ENCODE measurements at places on chromosomes 3 and 15.

DNA sequence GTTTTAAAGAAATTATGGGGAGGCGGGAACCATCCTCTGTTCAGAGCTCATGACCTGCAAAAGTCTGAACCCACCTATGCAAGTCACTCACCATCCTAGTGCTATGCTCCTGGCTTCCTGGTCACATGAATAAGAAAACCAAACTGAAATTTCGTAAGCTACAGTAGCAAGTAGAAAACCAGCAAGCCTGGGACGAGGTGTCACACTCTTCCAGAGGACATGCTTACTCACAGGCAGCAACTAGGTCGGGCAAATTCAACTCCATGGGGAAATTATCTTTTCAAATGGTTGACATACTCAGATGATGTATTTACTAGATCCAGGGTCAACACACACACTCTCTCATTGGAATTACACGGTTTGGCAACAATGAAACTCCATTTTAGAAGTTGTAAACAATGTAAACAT, 31.3 kb downstream of the LDHAL6B start:
- DNase-seq, result no peak

- DNase-seq, result peak; percentile 10
Measured at GRCh38 chr15:44593042-44593736, 56.2 kb downstream of the EIF3J start.

DNA sequence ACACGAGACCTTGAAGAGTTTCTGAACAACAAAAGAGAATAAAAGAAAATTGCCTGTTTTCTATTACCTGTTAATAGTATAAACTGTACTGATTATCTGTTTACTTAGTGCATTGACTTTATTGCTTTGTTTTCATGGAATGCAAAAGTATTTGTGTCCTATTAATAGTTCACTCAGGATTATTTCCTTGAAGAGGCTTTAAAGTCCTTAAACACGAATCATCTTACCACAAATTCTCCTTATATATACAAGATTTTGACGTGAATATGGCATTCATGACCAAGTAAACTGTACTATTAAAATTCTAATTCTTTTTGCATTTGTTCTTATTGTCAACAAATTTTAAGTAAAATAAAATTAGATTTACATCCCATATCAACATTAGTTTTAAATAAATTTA, 513.0 kb downstream of the NTRK3 start:
- DNase-seq, result peak; percentile 74

- DNase-seq, result peak; percentile 46
Measured at GRCh38 chr3:77931255-77932009, 891.5 kb downstream of the ROBO2 start.

DNA sequence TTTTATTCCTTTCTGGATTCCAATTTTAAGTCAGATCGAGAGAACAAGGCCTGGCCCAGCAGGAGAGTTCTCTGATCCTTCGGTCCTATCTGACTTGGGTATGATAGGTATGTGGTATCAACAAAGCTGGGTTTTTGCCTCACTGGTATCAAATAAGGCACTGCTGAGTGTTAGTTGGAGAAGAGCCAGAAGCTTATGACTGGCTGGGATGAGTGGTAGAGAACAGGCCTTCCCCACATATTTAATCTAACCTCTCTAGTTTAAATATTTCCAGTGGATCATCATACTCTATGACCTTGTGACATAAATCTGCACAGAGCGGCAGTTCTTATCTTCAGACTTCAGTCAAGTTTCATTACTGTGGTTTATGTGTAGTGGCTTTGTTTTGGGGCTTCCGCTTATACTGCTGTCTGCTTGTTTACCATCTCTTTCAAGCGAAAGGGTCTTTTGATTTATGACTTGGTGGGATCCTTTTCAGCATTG, 164.5 kb downstream of the PTPRG start:
- peak; percentile 75 for DNase-seq

- peak; percentile 64 for DNase-seq
Measured at GRCh38 chr3:155131104-155131503, 51.0 kb downstream of the MME start.

- no peak for DNase-seq
Measured at GRCh38 chr15:73981761-73982221, 10.3 kb downstream of the STOML1 start.

DNA sequence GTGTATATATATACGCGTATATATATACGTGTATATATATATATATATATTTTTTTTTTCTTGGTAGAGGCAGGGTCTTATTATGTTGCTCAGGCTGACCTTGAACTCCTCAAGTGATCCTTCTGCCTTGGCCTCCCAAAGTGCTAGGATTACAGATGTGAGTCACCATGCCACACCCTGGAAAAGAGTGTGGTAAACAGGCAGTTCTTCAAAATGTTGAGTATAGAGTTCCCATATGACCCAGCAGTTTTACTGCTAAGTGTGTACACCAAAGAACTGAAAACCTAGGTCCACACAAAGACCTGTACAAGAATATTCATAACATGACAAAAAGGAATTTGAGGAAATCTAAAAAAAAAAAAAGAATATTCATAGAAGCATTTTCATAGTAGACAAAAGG, 71.8 kb upstream of the GCNT3 start:
- no peak for DNase-seq

GRCh38 chr3:156359368-156359767, 195.5 kb downstream of the SSR3 start:
- no peak for DNase-seq

DNA sequence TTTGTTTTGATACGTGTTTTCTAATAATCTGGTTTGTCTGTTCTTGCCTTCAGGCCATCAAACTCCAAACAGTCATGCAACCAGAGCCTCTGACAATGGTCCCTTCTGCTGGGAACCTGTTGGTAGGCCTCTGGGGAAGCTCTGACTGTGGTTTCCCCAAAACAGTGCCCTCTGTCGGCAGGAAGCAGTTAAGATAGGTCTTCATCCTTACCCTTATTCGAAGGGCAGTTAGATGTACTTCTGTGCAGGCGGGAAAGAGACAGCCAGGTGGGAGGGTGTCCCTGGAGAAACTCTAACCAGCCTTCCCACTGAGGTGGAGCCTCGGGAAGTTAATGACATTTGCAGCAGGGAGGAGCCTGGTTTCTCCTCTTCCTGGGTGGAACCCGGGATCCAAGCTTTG, 81.6 kb upstream of the CHMP2B start:
- peak; percentile 30 for DNase-seq

DNA sequence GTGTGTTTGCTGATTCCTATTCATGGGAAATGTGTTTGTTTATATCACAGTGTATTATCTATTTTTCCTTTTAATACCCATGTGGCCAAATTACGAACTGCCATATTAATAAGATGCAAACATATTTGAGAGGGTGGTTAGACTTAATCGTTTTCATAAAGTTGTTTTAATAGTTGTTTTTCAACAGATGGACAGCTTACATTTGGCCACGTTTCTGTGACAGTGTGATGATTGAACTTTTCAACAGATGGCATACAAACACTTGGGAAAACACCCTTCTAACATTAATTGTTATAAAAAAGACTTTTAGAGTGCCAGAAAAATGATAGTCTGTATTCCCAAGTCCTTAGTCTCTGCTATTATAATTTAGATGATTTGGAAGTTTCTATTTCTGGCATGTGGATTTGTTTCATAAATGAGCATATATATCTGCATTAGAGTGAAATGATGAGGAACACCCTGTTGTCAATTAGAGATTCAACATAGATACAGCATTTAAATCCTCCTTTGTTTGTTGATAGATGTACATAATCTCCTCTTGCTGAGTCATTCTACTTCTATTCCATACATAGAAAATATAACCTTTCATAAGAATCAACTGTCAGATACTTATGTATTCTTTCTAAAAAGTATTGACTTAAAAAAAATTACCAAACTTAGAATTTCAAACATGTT, 13.1 kb downstream of the PLAAT1 start:
- DNase-seq, result no peak

GRCh38 chr3:18080198-18080689, 337.8 kb upstream of the TBC1D5 start:
- DNase-seq, result peak; percentile 63

DNA sequence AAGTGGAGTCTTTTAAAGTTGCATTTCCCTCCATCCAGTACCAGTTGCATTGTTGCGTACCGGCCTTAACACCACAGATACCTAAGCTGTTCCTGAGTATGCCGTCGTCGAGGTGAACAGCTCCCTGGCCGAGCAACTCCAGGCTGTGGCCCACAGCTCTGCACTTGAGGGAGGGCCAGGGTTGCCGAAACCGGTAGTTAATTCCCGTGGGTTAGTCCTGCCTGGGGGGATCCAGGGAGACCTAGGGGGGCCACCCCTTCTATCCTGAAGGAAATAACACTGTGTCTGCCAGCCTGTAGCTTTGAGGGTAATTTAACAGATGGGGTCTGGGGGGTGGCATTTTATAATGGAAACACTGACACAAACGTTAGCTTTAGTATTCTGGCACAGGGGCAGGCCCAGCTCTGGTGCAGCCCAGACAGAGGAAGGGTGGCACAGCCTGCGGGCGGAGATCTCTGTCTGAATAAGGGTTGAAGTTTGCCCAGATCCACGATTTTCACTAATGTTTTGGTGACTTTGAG, 60.8 kb downstream of the RGMA start:
- no peak for DNase-seq

DNA sequence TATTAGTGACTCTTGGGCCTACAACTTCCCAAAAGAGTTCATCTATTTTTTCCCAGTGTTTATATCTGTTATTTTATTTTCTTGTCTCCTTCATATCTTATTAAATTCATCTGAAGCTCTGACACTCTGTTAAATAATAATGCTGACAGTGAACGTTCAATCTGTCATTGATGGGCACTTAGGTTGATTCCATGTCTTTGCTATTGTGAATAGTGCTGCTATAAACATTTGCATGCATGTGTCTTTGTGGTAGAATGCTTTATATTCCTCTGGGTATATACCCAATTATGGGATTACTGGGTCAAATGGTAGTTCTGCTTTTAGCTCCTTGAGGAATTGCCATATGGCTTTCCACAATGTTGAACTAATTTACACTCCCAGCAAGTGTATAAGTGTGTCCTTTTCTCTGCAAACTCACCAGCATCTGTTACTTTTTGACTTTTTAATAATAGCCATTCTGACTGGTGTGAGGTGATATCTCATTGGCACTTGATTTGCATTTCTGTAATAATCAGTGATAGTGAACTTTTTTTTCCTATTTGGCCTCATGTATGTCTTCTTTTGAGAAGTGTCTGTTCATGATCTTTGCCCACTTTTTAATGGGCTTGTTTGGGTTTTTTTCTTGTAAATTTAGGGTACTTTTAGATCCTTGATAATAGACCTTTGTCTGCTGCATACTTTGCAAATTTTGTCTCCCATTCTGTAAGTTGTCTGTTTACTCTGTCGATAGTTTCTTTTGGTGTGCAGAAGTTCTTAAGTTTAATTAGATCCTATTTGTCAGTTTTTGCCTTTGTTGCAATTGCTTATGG, 122.5 kb downstream of the LEKR1 start:
- DNase-seq, result no peak

GRCh38 chr3:194089357-194090177, 46.4 kb upstream of the HES1 start:
- DNase-seq, result peak; percentile 100

All from fibroblast of skin of right biceps (primary cell).